ENCODE measurements at places on chromosomes 2 and 18.
A peak's percentile ranks its signal among the peaks of the same experiment; 100 is the strongest.

DNA sequence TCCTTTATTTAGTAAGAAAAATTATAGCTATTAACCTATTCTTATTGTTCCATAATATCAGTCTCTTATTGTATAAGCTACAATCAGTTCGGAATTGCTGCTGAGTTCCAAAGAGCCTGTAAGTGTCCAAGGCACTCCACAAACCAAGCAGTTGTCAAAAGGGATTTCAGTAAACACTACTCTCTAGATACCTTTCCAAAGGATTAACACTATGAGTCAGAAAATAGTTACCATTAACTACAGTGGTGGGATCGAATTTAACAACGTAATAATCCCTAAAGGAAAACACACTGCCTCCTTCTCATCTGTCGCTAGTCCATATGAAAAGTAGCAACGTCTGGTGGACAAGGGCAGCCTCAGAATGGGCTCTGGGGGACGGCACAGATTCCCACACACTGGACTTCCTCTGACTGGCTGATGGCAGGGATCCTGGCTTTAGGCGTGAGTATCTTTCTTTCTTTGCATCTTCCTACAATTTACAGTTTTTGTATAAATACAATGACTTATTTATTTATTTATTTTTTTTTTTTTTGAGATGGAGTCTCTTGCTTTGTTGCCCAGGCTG is 8.8 kb downstream of the TGFBRAP1 start:
- DNase-seq, result no peak

GRCh38 chr2:151922845-151923666 is 94.8 kb upstream of the ARL5A start:
- peak; percentile 11 for DNase-seq

- DNase-seq, result peak; percentile 74
Observed at GRCh38 chr2:236705295-236706105, 135.9 kb downstream of the ACKR3 start.

GRCh38 chr2:223169830-223170605 is 118.0 kb downstream of the KCNE4 start:
- DNase-seq, result no peak

GRCh38 chr2:29374823-29375222 is 259.6 kb downstream of the CLIP4 start:
- DNase-seq, result no peak

DNA sequence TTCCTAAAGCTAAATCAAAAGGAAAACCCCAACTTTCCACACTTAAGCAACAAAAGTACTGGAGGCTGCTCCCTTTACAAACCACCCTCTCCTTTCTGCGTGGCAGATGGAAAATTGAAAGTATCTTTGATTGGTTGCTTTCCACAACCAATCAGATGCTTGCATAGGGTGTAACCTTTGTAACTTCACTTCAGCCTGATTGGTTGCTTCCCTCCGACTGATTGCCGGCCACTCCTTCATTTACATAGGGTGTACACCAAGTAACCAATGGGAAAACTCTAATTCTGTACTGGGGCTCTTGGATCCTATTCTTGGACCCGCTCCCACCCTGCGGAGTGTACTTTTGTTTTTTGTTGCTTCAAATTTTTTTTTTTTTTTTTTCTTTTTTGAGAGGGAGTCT is 297.7 kb downstream of the NCKAP5 start:
- DNase-seq, result no peak

GRCh38 chr2:85246348-85246747 is 81.4 kb downstream of the TGOLN2 start:
- DNase-seq, result peak; percentile 38

DNA sequence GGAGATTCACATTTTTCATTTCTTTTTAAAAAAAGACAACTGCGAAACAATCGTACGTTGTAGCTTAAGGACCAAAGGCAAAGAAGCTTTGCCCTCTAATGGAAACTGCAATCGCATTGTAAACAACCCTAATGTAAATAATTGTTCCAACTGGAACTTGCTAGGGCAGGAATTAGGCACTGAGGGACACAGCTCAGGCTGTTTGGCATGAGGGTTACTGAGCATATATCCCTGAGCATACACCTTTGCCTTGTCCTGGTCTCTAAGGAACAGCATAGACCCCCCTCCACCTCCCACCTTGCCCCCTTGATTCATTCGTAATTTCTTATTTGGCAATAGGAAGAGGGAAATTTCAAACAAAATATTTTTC is 396.4 kb downstream of the LNPK start:
- no peak for DNase-seq

- peak; percentile 61 for DNase-seq
Observed at GRCh38 chr18:26746826-26747475, 118.6 kb downstream of the AQP4 start.

DNA sequence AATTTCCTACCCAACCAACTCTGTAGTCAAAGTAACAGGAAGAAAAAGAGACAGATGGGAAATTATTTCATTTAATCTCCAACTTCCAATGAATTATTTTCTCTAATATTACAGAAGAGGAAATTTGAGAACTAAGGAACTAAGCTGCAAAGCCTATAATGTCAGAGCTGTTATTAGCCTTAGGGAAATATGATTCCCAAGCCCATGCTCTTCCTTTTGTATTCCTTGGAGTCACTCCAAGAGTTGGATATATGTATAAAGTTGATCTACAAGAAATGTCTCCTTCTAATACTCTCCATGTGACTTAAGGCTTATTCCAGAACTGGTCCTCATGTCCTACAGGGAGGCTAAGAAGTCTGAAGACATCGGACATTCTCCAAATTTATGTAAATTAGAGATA is 31.6 kb upstream of the VWC2L start:
- DNase-seq, result no peak

DNA sequence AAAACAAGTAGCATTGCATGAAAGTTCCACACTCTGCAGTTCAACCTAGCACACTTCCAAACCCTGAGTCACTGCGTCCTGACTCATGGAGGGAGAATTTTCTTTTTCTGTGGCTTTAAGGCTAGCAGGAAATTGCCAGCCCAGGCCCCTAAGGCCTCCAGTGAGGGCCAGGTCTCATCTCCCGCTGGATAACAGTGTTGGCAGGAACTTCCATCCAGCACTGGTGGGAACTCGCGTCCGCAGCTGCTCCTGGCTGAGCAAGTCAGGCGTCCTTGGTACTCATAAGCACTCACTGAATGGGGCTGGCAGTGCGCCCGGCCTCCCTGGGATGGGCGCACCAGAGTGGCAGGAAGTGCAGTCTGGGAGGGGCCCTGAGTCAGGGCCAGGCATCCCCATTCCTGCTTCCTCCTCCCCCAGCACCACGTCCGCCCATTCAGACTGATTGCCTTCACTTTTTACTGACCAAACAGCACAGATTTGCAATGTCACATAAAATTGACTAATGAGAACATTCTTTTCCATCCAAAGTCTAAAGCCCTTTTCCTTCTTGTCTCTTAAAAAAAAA is 14.3 kb downstream of the MALL start:
- peak; percentile 99 for DNase-seq

DNA sequence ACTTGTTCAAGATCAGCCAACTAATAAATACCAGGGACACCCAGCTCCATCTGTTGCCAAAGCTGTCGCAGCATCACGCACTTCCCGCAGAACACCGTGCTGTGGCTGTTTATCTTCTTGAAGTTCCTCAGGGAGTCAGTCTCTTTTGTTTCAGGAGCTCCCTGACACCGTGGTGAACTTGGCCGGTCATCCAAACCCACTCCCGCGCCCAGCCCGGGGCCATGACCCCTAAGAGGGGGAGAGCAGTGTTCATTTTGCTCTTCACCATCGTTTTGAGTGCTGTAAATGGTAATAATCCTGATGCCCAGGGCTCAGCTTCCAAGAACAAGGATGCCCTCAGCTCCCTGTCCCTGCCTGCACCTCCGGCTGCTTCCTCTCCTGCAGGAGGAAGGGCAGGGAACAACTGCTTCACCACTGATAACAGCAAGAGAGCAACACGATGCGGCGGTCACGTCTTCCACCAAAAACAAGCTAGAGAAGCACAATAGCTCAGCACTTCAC is 131.4 kb downstream of the SEPTIN10 start:
- no peak for DNase-seq

DNA sequence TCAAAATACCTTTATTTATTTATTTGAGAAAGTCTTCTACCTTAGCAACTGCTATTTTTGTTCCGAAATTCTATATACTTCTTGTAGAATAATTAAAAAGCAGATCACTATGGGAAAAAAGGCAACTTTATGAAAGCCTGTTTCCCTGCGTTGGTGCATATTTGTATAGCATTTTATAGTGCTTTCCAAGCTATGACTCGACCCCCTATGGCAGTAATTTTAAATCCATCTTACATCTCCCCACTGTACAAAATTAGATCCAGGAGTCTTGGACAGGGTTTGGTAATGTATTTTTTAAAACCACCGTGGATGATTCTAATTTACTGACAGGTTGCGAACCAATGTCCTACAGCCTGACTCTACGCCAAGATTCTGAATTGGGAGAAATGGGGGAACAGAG is 10.1 kb downstream of the TANK start:
- DNase-seq, result peak; percentile 9

DNA sequence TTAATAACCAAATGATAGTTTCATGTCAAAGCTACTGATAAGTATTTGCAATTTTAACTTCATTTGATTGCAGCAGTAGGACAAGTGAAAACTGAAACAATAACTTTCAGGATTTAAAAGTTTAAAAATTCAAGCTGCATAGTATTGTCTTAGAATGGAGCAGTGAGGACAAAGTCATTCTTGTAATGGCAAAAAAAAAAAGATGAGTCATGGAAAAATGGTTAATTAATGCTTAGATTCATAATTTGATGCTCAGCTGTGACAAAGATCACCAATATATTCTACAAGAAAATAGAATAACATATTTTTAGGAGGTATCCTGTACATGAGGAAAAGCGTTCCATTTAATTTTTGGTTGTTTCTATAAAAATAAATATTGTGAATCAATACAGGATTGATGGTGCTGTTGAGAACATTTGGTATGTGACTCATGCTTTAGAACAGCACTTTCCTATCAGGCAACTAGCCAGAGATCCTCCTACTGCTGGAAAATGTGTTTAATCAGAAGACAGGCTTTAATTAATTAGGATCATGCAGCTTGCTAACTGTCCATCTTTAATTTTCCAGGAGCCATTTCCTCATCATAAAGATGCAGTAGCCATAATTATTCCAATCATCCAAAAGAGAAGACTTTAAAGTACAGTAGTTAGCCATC is 239.0 kb upstream of the MMADHC start:
- peak; percentile 34 for DNase-seq

DNA sequence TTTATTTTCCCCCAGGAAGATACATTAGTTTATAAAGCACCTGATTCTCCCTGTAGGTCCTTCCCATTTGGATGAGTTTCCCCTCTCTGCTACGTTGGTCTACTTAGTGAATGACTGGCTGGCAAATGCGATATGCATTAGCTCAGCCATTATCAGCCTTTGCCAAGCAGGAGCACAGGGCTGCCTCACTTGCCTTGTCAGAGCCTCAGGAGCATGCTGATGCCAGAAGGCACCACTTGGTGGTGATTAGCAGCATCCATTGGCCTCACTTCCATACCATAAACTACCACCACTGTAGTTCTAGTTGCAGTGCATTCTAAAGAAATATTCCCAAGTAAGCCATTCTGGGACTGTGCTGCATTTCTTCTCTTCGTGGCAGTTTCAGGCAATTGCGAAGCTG is 442.8 kb upstream of the CHST9 start:
- DNase-seq, result no peak

DNA sequence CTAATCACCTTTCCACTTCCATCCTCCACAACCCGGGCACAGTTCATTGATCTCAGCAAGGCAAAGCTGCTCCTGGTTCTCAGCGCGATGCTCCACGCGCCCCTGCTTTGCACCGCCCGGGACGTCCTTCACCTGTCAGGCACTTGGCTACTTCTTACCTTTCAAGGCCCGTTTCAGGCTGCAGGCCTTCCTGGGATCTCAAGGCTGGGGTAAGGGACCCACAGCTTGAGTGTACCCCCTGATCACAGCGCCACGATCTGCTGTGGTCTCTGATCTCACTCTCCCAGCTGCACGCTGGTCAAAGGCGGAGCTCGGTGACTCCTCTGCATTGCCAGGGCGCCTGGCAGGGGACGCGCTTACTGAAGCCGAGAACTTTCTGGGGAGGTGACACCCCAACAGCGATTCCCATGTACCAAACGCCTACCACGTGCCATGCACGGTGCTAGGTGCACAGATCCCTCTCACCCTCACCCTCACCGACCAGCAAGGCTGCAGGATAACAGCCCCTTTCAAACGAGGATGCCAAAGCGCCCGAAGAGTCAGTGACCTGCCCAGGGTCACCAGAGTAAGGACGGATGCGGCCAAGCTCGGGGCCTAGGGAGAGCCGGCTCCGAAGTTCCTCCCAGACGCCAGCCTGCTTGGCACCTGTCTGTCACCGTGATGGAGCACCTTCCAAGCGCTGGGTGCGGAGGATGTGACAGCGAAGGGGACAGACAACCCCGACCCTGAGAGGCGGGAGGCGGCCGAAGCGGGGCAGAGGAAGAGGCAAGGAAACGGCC is 818 bp downstream of the ITGB1BP1 start:
- peak; percentile 83 for DNase-seq

DNA sequence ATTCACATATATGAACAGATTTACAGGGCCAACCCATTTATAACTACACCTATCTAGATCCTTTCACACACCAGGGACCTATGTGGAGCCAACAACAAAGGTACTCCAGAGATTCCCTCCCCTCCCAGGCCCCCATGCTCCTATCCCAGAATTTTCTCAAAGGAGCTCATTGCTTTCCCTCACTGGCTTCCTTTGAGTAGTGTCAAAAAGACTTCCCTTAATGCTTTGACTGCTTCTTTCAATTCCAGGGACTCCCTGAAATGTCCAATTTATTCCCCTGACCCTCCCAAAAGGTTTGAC is 46.6 kb downstream of the IKZF2 start:
- DNase-seq, result no peak

DNA sequence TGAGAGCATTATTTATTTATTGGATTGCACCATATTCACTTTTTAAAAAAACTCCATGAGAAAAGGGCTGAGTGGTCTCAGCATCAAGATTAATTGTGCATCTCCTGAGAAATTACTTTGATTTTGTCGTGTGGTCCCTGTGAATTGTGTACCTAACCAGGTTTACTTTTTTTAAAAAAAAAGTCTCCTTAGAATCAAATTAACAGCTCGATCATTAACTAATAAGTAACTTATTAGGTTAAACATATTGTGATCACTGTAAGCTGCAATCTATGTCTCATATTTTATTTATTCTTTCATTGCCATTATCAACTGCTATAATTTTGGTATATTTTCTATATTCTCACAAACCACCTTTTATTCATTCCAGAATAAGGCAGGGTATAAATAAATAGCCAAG is 318.2 kb downstream of the ADCYAP1 start:
- DNase-seq, result no peak

DNA sequence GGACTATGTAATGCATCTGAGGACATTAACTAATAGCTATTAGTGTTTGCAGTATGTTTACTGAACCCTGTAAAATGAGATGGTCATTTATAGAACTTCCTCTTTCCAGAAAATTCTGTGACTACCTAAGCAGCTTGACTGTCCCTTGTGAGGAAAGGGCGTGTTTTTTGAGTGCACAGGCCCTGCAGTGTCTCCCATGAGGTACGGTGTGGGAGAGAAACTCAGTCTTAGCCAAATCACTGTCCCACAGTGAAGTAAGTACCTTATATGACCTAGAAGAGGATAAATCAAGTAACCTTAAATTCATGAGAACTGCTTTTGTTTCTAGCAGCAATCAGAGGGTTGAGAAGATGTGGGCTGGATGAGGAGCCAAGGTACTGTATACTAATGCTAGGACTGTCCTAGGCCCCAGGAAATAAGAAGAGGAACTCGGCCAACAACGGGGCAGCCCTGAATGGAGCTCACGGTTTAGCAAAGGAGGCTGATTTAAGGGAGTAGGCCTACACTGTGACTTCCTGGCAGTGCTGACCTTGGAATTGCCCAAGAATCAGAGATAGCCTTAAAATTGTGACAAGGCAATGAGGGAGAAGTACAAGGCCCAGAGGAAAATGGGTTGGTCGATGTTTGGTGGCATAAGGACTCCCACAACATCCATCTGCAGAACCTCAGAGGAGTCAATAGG is 103.5 kb upstream of the CTAGE1 start:
- no peak for DNase-seq
